ENCODE measurements at places on chromosomes 6 and 20.
A peak's percentile ranks its signal among the peaks of the same experiment; 100 is the strongest.

DNA sequence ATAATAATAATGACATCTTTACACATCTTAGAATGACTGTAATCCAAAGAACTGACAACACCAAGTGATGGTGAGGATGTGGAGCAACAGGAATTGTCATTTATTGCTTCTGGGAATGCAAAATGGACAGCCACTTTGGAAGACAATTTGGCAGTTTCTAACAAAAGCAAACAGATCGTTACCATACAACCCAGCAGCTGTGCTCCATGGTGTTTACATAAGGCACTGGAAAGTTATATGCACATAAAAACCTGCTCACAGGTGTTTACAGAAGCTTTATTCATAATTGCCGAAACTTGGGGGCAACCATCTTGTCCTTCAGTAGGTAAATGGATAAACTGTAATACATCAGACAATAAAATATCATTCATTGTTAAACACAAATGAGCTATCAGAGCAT is 18.3 kb upstream of the ASF1A start:
- DNase-seq: no peak

DNA sequence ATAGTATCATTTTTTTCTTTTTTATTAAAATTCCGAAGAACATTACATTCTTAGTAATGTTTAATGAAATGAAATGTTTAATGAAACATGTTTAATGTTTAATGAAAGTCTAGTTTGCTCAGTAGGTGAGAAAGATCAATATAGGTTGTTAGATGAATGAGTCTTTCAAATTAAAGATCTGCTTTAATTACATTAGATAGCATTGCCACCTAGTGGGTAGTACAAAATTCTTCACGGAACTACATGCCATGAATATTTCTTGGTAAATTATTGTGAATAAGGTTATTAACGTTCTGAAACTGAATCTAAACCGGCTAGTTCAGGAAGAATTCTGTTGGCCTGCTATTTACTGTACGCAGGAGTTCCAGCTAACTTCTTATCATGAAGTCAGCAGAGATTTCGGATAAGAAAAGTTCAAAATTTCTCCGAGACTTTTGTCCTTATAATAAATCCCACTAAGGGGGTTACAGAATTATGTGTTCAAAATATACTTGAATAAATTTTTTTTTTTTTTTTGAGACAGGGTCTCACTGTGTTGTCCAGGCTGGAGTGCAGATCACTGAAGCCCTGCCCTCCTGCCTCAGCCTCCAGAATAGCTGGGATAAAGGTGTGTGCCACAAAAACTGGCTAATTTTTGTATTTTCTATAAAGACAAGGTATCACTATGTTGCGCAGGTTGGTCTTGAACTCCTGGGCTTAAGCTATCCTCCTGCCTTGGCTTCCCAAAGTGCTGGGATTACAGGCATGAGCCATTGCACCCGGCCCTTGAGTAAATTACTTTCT is 7.9 kb upstream of the GMNN start:
- peak; percentile 42 for DNase-seq

- DNase-seq: peak; percentile 22
These were observed 523 bp downstream of the MRPS10 start for GRCh38 chr6:42217157-42217518.

GRCh38 chr6:26594131-26594498 is 2.6 kb upstream of the ABT1 start:
- no peak for DNase-seq

- no peak for DNase-seq
These were observed 24.5 kb upstream of the OR2J2 start for GRCh38 chr6:29146179-29146578.

DNA sequence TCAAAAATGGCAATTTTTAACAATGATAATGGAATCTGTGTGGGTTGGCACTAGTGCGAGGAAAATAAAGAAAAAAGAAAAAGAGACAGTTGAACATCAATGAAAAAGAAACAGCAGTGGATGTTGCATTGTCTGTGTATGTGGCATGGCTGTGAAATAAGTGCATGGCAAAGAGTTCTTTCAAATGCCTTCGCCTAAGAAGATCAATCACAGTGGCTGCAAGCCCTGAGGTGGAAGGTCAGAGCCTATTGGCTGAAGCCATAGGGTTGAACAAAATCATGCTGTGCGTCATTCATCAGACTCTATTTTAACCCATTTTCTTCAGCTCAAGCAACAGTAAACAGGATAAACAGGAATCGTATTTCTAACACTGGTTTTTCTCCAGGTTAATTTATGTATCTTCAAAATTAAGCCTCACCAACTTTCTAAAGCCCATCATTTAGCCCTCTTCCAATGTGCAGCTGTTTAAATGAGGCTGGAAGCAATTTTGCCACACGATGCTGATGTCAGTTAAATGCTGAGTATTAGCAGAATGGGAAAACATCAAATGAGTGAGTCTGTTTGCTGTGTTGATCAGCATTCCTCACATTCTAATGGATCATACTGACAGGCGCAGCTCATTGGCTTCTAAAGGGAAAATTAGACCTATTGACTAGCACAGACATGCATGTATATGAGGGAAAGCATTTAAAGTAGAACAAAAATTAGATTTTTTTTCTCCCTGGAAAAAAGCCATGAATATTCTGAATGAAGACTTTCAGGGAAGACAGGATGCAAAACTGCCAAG is 955.9 kb upstream of the EYS start:
- no peak for DNase-seq

- no peak for DNase-seq
These were observed 7.2 kb downstream of the CST7 start for GRCh38 chr20:24956001-24956841.

DNA sequence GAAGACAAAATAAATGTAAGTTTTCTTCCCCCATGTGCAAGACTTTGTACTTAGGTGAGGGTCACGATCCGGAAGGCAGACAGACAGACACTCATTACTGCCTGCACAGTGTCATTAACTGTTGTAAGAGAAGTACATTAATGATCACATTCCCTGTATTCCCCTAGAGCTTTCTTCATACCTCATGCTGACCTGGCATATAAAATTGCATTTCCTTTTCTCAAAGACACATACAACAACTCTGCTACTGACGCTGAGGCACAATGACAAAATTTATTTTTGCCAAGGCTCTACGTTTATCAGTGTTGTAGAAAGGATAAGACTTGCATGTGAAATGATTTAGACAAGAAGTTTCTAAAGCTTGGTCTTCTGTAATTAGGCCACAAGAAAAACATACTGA is 3.0 kb upstream of the SYCP2 start:
- DNase-seq: no peak

GRCh38 chr6:30829639-30830255 is 54.6 kb upstream of the DDR1 start:
- no peak for DNase-seq

DNA sequence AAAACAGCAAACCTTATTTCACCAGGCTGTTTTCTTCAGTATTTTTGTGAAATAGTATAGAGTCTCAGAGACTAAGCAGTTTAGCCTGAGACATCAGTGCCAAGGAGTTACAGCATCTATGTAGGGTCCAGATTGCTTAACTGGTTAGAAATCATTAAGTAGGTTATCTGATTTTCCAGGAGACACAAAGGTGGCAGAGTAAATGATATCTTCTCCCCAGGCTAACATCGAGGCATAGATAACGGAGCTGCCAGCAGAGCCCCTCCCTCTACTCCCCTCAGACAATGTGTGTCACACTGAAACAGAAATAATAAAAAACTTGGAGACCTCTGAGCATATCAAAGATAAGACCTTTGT is 473.0 kb upstream of the CITED2 start:
- DNase-seq: no peak

DNA sequence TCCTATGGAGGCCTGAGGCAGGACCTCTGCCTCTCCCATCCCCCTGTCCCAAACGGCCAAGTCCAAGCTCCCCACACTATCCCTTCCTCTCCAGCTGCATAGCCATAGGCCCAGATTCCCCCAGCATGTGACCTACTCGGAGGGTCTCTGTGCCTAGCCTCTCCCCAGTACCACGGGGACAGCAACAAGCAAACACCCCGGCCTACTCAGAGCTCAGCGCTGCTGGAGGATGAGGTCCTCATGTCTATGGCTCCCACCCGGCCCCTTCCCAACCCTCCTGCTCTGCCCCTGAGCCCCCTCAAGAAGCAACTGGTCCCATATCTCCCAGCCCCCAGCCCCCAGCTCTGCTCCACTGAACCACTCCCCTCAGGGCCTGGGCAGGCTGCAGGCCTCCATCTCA is 24.2 kb downstream of the RNASET2 start:
- no peak for DNase-seq

- no peak for DNase-seq
These were observed 637 bp upstream of the SLC22A3 start for GRCh38 chr6:160347259-160348222.

DNA sequence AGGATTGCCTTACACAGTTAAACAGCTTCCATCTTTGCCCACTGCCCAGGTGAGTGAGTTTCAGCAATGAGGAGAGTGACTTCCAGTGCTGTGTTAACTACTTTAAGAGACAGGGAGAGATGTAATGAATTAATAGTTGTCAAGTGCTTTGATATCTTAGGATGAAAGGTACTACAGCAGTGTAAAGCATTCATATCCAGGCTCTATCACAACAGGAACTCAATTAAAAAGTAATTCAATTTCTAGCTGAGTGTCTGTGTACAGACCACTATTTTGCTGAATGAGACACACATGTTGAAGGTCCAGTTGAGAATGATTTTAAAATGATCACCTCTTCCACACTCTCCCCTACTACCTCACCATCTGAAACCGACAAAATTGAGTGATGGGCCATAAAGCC is 70.7 kb upstream of the BEND3 start:
- DNase-seq: no peak

DNA sequence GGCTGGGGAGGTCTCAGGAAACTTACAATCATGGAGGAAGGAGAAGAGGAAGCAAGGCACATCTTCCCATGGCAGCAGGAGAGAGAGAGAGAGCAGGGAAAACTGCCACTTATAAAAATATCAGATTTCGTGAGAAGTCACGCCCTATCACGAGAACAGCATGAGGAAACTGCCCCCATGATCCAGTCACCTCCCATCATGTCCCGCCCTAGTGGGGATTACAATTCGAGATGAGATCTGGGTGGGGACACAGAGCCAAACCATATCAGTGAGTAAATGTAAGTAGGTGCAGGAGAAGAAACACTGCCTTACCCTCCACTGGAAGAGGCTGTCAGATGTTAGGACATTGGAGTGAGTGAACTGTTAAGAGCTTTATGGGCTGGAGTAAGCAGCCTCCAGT is 270.4 kb downstream of the TFAP2C start:
- no peak for DNase-seq

GRCh38 chr20:9794831-9795230 is 44.0 kb downstream of the PAK5 start:
- peak; percentile 29 for DNase-seq

- no peak for DNase-seq
These were observed 4.6 kb downstream of the NPBWR2 start for GRCh38 chr20:64102647-64103354.

All from pons (tissue), 1 donor.